IPS DF 19.7 (cell line): ENCODE measurements at places on chromosomes 6 and 20.

- no peak for DNase-seq
Measured at GRCh38 chr6:20399518-20399917, 2.2 kb upstream of the E2F3 start.

GRCh38 chr6:12709556-12710232 is 6.9 kb upstream of the PHACTR1 start:
- no peak for DNase-seq

GRCh38 chr6:36559011-36559793 is 11.9 kb upstream of the STK38 start:
- DNase-seq = no peak

DNA sequence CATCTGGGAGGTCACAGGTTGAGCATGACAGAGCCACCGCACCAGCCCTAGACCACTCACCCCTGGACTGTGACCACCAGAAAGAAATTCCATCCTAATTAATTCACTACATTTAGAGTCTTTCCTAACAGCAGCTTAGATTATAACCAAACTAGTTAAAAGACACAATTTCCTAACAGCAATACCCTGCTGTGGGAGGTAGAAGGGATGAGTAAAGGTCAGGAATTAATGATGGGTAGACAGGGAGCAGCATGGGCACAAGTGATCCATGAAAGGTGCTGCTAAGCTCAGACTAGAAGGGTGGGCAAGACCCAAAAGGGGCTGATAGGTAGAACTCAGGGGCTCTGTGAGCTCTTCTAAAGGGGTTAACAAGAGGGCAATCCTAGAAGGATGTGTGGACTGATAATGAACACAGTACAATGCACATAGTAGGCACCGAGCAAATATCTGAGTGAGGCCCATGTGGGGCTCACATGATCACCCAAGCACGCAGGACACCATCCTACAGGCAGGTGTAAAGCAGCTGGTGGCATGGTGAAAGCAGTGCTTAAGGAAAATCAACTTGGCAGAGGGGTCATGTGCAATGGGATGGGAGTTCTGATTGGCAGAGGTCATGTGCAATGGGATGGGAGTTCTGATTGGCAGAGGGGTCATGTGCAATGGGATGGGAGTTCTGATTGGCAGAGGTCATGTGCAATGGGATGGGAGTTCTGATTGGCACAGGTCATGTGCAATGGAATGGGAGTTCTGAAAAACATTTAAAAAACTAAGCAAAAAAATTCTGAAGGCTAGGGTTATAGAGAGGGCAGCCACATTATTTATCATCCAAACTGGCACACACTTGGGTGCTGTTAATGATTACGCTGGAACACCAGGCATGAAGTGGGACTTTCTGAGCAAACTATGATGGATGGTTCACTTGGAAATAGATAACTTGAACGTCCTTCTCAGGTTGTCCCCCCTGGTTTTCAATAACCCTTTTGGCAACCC is 188.2 kb upstream of the FOXQ1 start:
- DNase-seq = no peak

- no peak for DNase-seq
Measured at GRCh38 chr20:18987781-18988360, 174.3 kb downstream of the SCP2D1 start.

DNA sequence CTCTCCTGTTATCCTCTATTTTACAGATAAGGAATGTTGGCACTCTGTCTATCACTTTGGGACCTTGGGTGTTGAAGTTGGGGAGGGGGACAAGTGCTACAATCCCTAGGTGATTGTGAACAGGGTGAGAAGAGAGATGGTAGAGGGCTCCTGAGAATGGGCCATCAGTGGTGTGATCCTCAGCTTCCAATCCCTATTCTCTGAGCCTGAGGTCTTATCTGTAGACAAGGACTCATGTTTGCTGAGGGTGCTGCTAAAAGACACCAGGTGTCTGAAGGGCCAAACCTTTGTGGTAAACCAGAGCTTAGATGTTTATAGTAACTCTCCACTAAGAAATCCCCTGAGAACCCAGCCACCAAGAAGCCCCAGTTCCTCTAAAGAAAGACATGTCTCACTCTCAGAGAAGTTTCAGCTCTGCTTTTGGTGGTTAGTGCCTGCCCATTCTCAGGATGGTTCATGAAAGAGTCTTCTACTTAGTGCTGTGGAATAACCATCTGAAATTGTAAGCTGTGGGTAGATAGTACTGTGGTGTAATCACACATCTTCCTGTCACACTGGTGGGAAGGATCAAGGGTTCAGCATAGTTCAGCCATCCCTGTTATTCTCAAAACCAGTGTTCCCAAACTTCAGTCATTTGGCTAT is 58.2 kb upstream of the IL20RA start:
- DNase-seq = no peak

DNA sequence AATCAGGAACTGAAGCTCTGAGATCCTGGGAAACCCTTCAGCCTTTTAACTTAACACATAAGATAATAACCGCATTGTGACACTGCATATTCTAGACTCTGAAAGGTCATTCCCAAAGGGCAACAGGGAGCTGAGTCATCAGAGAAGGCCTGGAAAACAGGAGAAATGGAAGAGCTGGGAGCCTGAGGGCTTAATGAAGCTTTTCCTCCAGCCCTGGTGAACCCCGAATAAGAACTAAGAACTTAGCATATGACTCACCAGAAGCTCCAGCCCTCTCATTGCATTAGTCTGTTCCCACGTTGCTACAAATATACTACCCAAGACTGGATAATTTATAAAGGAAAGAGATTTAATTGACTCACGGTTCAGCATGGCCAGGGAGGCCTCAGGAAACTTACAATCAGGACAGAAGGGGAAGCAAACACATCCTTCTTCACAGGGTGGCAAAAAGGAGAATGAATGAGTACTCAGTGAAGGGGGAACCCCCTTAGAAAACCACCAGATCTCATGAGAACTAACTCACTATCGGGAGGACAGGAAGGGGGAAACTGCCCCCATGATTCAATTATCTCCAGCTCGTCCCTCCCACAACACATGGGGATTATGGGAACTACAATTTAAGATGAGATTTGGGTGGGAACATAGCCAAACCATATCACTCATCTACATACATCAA is 648.5 kb downstream of the TFAP2A start:
- no peak for DNase-seq

DNA sequence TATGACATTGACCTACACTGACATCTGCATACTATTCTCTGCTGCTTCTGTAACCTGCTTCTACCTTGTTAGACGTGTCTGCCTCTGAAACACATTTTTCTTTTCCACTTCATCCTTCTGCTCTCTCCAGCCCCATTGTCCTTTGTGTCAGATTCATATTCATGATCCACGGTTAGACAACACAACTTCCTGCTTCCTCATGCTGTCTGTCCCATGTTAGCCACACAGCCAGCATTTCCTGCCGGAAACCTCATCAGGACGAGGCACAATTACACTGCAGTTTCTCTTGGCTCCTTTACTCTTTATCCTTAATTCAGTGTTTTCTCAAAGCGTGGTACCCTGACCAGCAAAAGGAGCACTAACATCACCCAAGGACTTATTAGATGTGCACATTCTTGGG is 150.2 kb downstream of the TBC1D7 start:
- no peak for DNase-seq

DNA sequence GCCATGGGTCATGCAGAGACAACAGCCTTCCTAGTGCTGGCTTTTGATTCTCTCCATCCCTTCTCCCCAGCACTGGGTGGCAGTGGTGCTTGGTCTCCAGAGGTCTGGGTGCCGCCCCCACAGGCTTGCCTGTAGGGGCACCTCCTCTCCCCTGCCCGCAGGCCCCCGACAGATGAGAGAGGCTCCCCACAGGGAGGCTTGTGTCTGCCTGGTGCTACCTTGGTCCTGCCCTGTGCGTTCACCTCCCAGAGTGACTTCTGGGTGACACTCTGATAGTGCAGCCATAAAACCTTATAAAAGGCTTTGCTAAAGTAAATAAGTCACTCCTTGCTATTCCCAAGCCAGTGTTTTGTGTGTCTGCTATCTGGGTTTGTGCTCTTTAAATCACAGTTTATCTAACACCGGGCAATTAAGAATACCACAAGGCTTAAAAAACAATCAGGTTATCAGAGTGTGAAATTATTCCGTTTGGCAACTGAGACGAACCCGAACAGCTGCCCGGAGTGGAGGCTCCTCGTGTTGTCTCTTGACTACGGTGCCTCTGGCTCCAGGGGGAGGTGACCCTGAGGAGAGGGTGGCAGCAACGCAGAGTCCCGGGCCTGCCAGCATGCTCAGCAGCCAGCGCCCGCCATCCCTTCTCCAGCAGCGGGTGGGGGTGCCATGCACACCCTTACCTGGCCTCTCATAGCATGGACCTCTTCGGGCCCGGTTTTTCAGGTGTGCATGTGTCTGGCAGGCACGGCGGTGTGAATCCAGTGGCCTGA is 5.4 kb upstream of the C20orf204 start:
- DNase-seq = no peak

DNA sequence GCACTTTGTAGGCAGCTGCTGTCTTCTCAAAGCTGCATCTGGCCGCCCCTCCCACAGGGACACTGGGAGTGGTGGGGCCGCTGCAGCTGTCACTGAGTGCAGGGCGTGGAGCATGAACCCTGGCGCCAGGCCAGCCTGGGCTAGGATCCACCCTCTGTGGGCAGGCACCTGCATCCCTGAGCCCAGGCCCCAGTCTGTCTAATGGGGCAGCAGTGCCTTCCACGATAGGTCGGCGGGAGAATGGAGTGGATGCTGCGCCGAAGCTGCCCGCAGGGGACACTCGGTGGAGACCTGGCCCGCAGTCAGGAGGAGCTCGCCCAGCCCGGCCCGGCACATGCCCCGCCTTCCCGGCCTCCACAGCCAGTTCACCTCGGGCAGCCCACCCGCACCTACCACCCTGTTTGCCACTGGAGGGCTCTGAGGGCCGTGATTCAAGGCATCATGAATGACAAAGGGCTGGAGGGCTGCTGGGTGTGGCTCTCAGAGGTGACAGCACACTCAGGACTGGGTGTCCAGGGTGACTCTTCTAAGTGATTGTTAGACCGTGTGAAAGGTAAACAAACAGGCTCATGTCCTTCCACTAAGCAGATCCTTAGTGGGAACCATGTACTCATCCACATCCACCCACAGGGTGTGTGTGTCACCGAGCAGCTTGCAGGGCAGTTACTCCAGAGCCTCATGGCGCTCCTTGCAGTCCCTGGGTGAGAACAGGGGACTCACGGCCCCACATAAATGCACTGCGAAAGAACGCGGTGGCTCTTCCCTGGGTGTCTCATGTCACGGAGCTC is 133.9 kb downstream of the AGPAT4 start:
- DNase-seq = no peak

DNA sequence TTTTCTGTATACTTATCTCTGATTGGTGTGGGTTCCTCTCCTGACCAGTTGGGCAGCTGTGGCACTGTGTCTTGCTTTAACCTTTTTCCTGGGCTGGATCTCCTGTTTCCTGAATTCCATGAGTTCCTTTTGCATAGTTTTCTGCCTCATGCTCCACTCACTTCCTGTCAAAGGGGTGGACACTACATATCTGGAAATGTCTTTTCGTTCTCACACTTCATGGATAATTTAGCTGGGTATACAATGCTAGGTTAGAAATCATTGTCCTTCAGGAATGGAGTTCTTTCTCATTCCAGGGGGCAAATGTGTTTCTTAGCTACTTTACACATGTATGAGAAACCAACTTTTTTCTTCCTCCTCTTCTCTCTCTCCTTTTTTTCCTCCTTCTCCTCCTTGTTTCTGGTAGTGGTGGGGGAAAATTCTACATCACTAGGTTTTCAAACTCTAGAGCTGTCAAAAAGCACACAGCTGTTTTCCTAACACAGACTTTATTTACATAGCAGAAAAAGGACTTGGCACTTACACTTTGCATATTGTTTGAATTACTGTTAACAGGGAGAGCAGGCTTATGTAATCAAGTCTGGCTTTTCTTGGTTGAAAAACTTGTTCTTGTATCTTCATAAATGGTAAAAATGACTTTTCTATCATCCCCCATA is 9.0 kb upstream of the DDX27 start:
- no peak for DNase-seq

DNA sequence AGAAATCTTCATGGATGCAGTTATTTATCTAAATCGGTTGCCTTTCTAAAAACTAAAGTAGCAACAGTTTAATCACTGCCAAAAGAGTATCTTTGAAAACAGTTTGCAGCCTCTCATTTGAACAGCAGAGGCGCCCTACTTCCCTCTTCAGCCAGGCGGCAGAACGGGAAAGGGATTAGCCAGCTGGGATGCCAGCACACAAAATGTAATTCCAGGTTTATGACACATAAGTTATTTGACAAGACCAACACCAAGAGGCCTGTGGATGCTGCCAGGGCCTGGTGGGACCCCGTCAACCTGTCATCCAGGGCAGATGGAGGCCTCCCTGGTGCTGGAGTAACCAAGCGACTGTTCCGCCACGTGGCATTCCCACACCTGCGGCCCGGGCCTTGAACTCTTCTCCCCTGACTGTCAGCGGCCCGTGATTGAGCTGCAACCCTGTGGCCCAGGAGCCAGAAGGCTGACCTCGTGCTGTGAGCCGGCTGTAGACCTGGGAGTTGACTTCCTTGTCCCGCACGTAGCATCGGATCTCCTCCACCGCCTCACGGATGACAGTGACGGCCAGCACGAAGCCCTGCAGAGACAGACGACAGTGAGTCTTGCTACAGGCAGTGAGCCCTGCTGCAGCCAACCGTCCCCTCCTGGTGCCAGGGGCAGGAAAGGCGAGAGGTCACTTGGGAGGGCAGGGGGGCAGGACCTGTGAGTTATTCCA is 55.5 kb downstream of the ATP9A start:
- DNase-seq = no peak

DNA sequence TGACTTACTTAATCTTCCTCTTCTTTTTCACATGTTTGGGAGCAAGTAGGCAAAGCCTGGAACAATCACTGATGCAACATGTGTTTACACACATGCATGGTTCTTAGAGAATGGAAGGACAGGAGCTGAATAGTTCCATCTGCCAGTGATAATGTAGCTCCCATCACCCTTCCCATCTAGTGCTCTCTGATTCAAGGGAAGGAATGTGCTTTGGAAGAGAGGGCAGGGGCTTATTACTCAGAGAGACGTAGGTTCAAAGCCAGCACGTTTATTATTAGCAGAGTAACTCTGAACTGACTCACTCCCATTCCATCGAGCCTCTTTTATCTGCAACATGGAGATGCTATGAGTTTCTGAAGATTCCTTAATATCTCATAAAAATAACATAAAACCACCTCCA is 211.9 kb downstream of the GMPR start:
- DNase-seq = no peak

DNA sequence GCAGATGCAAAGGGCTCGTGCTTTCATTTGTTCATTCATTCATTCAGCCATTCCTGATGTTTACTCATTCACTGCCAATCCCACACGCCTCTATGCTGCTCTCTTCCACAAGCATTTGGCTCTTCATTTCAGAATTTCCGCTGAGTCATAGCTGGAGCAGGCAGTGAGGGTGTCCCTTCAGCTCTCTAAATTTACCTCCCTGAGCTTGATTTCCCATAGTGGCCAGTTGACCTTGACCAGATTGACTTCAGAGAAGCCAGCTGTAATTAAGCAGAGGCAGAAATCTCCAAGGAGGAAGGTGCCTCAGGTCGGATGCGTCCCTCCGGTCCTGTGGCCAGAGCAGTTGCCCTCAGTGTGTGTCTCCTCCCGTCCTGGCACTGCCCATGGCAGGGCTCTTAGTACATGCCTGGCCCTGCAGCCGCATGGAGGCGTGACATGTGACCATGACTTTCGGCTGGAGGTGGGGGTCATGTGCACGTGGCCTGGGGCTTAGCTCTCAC is 267.2 kb upstream of the ECI2 start:
- DNase-seq = no peak

- no peak for DNase-seq
Measured at GRCh38 chr6:56840467-56841380, 114.2 kb upstream of the BEND6 start.
